Activated T-helper 9 cell treated with anti-CD3 and anti-CD28 coated beads, Interleukin-2, amount 50 U/mL, for 16 hours (primary cell): ENCODE measurements at places on chromosomes 7 and 10.

GRCh38 chr7:43482679-43483252, 100.1 kb upstream of the STK17A start:
- DNase-seq: no peak

GRCh38 chr10:722281-723060, 33.0 kb upstream of the DIP2C start:
- no peak for DNase-seq

DNA sequence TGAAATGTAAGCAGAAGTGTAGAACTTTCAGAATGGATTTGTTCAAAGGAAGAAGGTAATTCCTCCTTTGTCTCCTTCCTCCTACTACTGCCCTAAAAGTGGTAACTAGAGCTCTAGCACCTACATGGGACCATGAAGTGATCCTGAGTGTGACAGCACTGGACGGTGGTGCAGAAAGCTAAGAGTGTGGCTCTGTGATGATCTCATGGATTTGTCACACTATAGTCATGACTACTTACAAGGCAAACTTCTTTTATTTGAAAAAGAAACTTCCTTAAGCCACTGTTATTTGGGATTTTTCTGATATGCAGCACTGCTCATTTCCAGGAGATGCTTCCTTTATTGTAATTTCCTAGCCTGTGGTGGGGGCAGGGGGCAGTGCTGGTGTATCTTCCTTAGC, 5.8 kb upstream of the FHIP2A start:
- no peak for DNase-seq

DNA sequence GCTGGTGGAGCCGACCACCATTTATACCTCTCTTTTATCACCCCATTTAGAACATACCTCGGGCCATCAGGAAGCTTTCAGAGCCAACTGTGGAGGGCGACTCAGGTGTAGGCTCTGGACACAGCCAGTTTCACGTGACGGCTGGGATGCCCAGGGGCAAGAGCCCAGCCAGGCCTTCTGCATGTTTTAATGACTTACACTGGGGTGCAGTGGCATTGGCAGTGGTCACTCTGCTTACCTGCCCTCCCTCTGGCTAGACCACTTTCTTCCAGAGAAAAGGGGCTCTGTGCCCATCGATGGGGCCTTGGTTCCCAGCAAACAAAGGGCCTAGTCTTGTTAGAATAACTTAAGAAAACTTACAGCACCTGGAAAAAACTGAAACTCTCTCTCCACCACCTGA, 50.0 kb downstream of the PNLIPRP2 start:
- no peak for DNase-seq

- DNase-seq: no peak
These were observed 55.2 kb downstream of the GCC1 start for GRCh38 chr7:127530148-127530547.

DNA sequence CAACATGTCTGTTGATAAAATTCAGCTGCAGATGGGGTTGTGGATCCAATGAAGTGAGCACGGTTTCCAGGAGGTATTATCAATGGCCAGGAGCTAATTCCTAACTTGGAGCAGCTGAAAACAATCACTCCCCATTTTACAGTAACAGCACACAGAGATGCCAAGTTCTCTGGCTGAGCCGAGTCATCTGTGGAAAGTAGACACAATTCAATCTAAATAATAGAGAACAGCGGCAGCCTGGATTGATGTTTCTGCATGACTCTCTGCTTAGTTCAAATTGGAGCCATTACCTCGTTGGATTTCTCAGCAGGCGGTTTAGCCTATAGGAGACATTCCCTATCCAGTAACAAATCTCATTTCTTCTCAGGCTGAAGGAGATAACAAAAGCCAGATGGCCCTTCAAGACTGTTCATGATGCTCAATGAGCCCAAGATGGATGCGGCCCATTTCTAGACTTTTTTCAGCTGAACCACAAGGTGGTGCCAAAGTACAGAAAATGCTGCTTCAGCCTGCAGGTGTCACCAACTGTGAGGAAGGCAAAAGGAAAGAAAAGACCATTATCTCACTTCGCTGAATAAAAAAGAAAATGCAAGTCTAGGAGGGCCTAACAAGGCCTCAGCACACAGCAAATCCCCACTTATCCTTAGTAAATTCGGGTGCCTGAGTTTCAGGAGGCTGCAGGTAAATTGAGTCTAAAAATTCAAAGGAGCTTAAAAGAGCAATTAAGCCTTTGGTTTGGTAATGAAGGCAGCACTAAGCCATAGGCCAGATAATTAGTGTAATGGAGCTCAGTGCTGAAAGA, 83.7 kb downstream of the SLC16A9 start:
- peak; percentile 9 for DNase-seq

- DNase-seq: no peak
These were observed 18.6 kb upstream of the HK1 start for GRCh38 chr10:69259547-69260243.

GRCh38 chr7:74178632-74179031, 4.5 kb downstream of the EIF4H start:
- DNase-seq: no peak

GRCh38 chr10:109912335-109913281, 10.7 kb downstream of the XPNPEP1 start:
- no peak for DNase-seq

DNA sequence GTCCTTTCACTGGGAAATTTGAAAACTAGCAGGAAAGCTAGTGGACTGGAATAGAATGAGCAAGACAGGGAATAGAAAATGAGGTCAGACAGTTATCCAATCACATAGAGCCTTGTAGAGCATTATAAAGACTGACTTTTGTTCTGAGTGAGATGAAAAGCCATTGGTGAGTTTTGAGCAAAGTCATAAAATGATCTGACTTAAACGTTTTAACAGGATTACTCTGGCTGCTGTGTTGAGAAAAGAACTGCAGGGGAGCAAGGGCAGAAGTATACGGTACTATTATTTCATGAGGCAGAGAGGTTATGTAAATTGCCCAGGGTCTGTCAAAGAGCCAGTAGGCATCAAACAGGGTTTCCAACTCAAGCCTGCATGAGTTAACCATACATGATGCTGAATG, 393.4 kb downstream of the TFEC start:
- no peak for DNase-seq
